ENCODE measurements at places on chromosomes 7 and 10. TPM values are rescaled to one million over a fixed set of nuclear protein-coding genes. Genes with fewer than 3 reads are reported as not detected.

The PON3 gene
- polyA plus RNA-seq = 7.3 TPM

The GLI3 gene
- polyA plus RNA-seq = 16.7 TPM

The ADARB2 gene
- polyA plus RNA-seq = 0.36 TPM

The TRUB1 gene
- 20.1 TPM for polyA plus RNA-seq

The CRHR2 gene
- polyA plus RNA-seq = 2.5 TPM
